Activated T-helper 1 cell treated with anti-CD3 and anti-CD28 coated beads, Interleukin-2, amount 50 U/mL, for 16 hours (primary cell): ENCODE measurements at places on chromosomes 1 and 21.

GRCh38 chr1:218674280-218674773 lies 329.2 kb downstream of the TGFB2 start:
- DNase-seq = no peak

DNA sequence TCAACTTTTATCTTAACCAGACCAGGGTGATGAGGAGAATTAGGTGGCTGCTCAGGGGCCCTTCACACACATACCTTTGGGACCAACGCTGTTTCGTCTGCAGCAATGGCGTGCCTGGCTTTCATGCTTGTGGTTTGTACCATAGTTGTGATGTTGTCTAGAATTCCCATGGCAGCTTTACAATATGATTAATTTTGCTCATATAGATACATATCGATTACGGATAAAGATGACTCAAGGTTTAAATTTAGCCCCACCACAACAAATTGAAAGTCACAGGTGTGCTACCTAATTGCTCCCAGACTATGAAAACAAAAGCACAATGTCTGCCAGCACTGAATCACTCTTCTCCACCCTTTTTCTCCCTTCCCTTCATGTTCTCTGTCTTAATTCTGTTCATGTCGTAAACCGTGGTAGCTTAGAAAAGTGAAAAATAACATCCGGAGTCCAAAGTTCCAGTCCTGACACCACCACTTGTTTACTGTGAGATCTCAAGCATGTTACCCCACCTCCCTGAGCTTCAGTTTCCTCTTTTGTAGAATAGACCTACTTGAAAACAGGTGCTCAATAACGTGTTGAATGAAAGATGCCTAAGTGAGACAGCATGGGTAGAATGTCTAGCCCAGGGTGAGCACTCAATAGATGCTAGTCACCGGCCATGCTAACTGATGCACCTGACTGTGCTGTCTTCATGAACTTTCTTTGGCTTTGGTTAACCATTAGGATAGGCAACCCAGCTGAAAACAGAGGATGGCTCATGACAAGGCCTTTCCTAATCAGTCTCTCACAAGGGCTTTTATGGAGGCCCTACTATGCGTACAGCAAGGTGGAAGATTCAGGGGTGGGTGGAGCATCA lies 22.1 kb upstream of the JUN start:
- no peak for DNase-seq

DNA sequence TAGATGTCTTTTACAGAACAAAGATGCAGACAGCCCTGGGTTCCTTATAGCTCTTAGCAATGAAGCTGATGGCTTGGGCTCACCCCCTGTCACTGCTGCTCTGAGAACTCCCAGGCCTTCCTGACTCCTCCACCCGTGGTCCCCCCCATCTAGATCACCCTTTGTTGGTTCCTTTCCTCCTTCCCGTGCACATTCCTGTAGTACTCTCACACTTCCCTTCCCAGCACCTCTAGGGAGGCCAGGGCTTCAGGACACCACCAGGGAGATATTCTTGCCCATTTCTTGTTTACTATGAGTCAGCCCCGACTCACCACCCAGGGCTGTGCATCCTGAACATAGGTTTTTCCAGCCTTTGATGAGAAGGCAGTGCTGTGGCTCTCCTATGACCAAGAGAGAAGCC lies 14.4 kb upstream of the NOS1AP start:
- no peak for DNase-seq

- no peak for DNase-seq
These were observed 612.0 kb downstream of the MATN1 start for GRCh38 chr1:30111431-30111830.

GRCh38 chr1:33242652-33243051 lies 13.6 kb upstream of the ZNF362 start:
- DNase-seq = no peak

GRCh38 chr1:61497013-61497412 lies 227.9 kb downstream of the TM2D1 start:
- no peak for DNase-seq

- DNase-seq = no peak
These were observed 5.7 kb downstream of the PADI4 start for GRCh38 chr1:17313530-17314309.

- no peak for DNase-seq
These were observed 5.1 kb downstream of the CD1D start for GRCh38 chr1:158185770-158186169.

DNA sequence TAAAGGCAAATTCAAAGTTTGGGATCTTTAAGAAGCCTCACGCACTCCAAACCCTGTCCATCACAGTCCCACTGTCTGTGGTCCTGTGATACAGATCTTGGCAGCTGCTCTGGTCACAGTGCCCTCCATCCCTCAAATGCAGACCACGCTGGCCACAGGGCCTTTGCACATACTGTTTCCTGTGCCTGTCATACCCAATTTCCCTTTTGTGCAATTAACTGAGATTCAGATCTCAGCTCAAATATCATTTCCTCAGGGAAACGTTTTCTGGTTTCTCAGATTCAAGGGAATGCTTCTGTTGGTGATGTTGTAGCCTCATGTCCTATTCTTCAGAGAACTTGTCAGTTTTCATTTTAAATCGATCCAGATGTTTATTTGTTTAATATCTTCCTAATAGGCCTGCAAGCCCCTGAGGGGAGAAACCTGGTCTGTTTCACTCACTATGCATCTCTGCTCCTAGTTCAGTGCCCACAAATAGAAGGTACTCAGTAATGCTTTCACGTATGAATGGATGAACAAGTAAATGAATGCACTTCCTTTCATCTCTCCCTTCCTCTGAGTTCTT lies 24.2 kb upstream of the GRIK3 start:
- no peak for DNase-seq

DNA sequence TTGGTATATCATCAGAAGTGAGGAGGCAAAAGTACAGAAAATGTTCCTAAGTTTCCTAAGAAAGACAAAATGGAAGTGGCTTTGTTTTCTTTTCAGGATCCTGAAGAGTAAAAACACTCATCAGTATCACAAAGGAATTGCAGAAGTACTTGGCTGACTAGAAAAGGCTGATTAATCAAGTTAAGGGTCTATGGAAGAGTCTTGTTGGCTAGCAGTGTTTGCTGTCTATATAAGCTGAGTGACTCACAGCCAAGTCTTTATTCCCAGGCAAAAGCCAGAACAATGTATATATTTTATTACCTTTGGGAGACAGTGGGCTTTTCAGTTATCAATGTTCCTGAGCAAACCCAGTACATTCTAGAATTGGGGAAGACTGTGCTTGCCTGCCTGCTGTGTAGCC lies 777.0 kb downstream of the PLA2G4A start:
- no peak for DNase-seq

- DNase-seq = no peak
These were observed 70.0 kb upstream of the MAGI3 start for GRCh38 chr1:113320272-113320671.
